ENCODE measurements at places on chromosomes 16 and 17.

DNA sequence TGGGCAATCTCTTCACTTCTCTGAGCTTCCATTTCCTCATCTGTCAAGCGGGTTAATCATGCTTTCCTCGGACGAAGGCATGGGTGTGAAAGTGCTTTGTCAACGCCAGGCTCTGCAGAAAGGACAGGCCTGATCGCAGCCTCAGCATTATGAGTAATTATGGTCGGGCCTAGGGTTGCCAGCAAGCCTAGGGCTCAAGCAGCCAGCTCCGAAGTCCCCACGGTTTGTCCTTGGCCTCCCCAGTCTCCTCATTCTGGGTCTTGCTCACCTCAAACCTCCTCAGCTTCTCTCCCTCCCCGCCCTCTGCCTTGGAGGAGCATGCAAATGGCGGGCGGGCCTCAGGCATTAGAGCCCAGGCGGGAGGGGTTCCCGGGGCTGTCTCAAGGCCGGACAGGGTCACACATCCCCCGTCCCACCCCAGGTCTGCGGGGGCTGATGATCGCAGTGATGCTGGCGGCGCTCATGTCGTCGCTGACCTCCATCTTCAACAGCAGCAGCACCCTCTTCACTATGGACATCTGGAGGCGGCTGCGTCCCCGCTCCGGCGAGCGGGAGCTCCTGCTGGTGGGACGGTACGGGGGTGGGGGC lies 10.2 kb upstream of the FAM83G start:
- DNase-seq = no peak

GRCh38 chr17:42477173-42477572 lies 18.5 kb downstream of the ATP6V0A1 start:
- no peak for DNase-seq

DNA sequence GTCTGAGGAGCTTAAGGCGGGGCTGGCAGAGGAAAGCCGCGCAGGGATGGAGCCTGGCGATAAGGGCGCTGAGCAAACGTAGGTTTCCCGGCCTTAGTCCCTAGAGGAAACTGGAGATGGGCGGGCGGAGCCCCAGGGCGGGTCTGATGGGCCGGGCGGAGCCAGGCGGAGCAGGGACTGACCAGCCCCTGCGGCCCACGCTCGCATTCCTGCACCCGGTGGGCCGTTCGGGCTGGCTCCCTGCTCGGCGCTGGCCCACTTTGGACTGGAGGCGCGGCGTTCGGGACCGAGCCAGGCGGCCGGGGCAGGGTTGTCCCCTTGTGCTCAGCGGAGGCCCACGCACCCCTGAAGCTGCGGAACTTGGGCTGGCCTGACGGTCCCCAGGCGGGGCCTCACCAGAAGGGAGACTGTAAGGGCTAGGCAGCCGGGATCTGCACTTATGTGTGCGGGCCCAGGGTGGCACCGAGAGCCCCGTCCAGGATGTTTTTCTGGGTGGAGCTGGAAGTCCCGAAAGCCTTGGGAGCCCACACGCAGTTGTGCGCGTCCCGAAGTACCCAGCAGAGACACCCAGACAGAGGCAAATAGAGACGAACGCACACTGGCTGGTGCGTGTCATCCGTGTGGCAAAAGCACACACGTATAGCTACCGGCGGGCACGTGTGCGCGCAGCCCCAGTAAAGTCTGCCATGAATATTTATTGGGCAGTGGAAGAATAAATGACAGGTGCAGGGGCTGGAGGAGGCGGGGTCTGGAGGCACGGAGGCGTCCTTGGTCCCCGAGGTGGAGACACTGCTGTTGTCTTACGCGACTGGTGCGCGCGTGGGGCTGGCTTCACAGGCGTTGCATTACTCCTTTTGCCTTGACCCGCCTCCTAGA lies 1.4 kb downstream of the PYDC1 start:
- no peak for DNase-seq

- no peak for DNase-seq
These were observed 33.3 kb upstream of the DYNLRB2 start for GRCh38 chr16:80507538-80507937.

DNA sequence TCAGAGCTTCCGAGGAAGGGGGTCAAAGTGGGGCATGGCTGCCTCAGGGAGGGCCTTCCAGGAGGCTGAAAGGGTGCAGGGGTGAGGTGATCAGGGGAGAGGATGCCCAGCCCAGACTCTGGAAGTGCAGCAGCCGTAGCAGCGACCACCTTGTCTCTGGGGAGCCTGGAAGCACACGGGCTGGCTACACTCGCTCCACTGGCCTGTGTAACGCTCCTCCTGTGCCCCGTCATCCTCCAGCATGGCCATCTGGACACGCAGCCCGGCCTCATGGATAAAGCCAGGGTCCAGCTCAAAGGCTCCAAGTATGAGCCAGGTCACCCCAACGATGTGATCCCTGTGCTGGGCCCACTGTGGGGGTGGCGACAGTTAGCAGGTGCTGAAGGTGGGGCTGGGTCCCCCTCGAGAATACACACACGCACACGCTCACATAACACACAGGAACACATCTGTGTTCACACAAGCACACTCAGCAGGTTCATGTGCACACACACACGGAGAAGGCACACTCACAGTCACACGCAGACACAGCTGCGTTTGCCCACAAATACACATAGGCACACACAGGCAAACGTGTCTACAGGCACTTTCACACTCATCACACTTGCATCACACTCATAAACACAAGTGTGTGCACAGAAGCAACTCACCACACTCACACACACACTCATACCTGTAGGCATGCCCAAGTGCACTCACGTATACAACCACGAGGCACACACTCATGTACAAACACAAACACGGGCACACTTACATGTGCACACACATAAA lies 19.3 kb downstream of the POLR3K start:
- DNase-seq = no peak

Measured in activated T-cell treated with anti-CD3 and anti-CD28 coated beads for 24 hours (primary cell).